ENCODE measurements at places on chromosomes 1 and 21.

GRCh38 chr1:167489571-167490340 is 28.6 kb downstream of the CD247 start:
- no peak for DNase-seq

- no peak for DNase-seq
Measured at GRCh38 chr21:32134441-32135130, 144.3 kb downstream of the MIS18A start.

DNA sequence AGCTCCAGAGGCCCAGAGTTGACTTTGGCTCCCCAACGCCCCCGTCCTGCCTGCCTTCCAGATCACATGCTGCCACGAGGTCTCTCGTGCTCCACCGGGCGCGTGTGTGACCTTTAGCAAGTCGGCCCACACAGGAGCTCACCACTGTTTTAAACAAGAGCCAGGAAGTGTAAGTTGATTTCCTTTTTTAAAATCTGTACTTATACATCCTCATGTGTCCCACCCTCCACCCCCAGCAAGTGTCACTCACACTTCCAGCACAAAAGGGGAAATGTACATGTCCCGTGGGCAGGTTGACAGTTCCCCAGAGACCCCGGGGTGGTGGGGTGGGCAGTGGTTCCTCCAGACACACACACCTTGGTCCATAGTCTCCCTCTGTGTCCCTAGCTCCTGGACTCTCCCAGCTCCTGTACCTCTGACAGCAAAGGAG is 84.4 kb downstream of the STUM start:
- DNase-seq = no peak

- no peak for DNase-seq
Measured at GRCh38 chr1:53896635-53897229, 2.7 kb downstream of the DIO1 start.

DNA sequence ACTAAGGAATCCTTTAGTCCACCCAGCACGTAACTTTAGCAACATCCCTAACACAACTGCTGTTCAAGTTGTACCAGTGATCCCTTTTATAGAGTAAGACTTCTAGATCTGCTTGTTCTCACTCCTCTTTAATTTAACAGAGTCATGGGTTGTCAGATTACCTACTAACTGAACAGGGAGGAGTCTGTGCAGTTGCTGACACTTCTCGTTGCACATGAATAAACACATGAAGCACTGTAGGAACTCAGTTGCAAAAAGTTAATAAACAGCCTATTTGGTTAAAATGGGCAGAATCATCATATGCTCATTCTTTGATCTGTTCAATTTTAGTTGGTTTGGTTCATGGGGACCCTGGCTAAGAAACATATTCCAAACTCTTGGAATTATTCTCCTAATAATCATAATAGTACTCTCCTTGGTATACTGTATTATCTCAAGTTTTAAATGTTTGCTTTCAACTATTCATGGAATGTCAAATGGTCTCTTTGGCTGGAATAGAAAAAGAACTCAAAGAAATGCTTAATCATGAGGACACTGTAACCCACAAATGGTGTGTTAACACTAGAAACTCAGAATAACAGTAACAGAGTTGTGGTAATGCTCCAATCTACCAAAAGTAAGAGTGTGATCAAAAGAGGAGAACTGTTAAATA is 15.6 kb downstream of the PLPPR5 start:
- DNase-seq = no peak

GRCh38 chr1:83545066-83545862 is 453.7 kb downstream of the TTLL7 start:
- no peak for DNase-seq

- DNase-seq = no peak
Measured at GRCh38 chr1:109806733-109807400, 43.1 kb upstream of the EPS8L3 start.

DNA sequence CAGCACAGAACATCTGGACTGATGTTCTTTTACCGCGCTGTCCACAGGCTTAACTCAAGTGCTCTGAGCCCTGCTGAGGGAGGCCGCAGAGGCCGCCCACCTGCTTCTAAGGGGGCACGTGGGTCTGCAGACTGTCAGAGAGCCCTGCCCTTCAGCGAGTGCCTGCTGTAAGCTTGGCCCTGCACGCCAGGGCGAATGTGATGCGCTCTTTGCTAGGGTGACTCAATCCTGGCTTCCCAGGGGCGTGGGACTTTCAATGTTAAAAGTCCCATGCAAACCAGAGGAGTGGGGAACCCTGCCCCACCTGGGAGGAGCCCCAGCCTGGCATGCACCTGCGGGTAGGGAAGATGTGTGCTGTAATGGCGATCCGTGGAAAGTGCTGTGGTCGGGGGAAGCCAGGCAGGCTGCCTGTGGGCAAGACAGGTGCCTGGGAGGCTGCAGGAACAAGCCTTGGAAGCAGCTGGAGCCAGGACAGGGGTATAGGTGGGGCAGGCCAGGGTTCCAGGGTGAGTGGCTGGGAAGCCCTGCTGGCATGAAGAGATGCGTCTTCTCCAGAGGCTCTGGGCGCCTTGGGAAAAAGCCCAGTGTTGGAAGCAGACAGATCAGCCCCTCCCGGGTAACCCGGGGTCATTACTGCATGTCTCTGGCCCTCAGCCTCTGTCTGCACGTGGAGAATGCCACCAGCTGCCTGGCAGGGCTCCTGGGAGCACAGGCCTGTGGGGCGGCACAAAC is 594 bp upstream of the PANK4 start:
- DNase-seq = no peak

DNA sequence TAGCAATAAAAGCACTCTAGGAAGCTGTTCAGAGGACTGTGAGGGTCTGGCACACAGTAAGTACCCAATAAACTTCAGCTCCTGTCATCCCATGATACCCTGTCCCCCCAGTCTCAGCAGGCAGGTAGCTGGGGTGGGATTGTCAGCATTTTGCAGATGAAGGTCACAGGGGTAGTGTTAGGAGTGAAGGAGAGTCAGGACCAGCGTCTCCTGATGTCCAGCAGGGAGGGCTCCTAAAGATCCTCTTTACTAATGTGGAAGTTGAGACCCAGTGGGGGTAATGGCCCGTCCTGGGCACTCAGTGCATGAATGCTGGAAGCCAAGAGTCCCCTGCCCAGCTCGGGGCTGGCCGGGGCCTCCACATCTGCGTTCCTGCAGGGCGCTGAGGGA is 31.3 kb upstream of the EDN2 start:
- DNase-seq = no peak

DNA sequence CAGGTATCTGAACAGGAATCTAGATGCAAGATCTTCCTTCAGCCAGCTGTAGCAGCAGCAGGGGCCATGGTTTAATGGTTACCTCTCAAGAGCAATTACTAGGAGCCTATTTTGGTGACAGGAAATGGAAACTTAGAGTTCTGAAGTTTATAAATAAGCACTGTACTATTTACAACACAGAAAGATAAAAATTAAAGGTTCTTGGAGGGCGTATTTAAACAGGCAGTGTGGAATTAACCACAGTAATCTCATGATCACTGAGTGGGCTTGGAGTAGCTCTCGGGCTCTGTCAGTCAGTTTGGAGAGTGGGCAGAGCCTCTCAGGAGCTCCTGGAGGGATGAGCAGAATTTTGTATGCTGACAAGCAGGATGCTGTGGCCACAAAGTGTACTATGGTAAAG is 10.2 kb upstream of the FCRL5 start:
- no peak for DNase-seq

GRCh38 chr1:57066980-57067610 is 101.3 kb upstream of the C8B start:
- no peak for DNase-seq

GRCh38 chr1:184324972-184325371 is 61.9 kb upstream of the C1orf21 start:
- no peak for DNase-seq

- DNase-seq = no peak
Measured at GRCh38 chr1:156809281-156809680, 7.4 kb downstream of the SH2D2A start.

DNA sequence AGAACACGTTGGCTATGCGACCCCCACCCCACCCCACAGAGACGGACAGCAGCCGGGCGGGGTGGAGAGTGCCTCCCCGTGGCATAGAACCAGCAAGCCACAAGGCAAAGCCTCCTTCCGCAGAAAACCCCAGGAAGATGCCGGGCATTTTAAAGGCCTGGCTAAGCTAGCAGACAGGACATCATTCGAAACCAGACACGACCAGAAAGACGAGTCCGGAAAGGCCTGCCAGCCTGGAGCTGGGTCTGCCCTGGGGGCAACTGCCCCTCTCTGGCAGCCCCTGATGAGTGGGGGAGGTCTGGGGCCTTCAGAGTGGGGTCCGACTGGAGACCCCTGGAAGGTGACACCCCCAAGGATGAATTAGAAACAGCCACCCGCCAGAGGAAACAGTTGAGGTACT is 8.5 kb downstream of the FTCD start:
- DNase-seq = no peak

GRCh38 chr1:154864189-154864975 is 5.7 kb downstream of the KCNN3 start:
- DNase-seq = no peak

- DNase-seq = no peak
Measured at GRCh38 chr1:163273766-163274441, 47.9 kb upstream of the NUF2 start.

DNA sequence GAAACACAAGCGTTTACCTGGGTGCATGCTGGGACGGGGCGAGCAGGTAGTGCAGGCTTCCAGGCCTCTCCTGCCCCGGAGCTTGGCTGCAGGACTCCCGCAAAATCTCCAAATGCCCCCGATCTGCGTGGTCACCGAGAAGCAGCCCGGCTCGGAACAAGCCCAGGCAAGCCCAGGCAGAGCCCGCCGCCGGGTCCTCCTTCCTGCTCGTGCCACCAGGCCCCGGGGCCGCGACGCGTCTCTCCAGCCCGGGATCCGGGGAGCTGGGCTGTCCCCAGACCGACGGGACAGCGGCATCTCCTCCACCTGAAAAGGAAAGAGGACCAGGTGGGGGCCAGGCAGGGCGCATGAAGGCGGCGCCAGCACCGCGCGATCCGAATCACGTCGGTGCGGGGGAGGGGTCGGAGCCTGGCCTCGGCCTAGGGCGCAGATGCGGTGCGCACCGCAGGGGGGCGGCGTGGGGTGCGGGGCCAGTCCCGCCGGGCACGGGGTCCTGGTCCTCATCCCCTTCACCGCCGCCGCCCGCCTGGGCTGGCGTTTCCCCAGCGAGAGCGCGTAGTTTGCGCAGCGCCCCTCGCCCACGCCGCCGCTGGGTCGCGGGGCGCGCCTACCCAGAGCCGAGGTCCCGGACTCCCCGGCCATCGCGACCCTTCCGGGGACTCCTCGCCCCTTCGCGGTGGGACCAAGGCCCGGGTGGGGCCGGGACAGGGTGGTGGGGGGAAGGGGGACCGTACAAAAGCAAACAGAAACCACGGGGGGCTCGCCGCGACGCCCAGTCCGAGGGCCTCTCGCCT is 52.4 kb upstream of the H6PD start:
- DNase-seq = no peak

DNA sequence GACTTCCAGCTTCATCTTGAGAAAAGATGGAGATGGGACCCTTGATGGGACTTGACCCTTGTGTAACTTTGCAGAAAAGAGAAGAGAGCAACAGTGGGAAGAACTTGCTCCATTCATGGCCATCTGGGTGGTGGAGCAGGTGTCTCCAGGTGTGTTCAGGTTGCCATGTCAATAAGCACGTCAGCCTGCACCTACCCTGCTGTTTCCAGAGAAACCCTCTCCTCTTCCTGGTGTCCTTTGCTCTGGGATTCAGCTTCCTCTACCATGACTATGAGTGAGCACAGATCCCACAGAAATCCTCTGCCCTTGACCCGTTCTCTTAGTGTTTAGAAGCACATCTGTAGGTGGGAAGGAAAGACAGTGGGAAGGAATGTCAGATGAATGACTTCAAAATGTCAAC is 21.8 kb upstream of the OTUD3 start:
- DNase-seq = no peak

- no peak for DNase-seq
Measured at GRCh38 chr1:239263801-239264200, 122.6 kb upstream of the CHRM3 start.

- no peak for DNase-seq
Measured at GRCh38 chr21:42527489-42528158, 14.0 kb downstream of the SLC37A1 start.

DNA sequence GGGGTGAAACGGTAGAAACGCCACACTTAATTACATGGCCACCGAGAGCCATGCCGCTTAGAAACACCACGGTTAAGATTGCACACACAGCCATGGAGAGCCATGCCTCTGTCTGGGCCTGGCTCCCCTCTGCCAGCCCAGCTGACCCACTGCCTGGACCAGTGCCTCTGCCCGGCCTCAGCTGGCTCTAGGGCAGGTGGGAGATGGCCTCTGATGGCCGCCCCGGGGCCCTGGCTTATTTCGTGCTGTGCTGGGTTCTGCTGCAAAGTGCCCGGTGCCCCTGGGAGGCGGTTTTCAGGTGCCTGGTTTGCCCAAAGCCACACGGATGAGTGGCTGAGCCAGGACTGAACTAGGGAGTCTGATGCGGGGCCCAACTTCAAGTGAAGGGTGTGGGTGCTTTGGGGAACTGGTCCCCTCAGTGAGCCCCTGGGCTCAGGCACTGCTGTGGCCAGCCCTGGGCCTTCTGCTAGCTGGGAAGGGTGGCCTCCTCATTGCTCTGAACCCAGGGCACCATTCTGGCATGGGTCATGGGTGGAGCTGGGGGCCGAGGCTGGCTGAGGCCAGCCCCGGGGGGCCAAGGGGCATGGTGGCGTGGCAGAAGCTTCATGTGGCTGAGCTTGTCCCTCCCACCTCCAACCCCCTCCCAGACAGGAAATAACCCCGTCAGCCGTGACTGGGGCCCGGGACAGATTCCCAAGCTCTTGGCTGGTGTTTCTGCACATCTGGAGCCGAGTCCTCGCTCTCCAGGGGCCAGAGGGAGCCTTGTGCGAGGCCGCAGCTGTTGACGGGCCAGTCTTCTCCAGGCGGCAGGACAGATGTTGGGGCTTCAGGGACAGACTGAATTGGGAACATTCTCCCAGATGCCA is 1.9 kb upstream of the GPR153 start:
- DNase-seq = no peak

All from NCI-H187 (cell line).